ENCODE measurements at places on chromosomes 6 and 20. TPM values are rescaled to one million over a fixed set of nuclear protein-coding genes. Genes with fewer than 3 reads are reported as not detected.

POM121L2 gene
- not detected for total RNA-seq

MAS1 gene
- total RNA-seq, result not detected

TFAP2A gene
- 0.72 TPM for total RNA-seq

C4A gene
- total RNA-seq, result 0.83 TPM

CRIP3 gene
- not detected for total RNA-seq

NHLRC1 gene
- 0.83 TPM for total RNA-seq

DCDC2 gene
- total RNA-seq, result not detected

FNDC11 gene
- total RNA-seq, result 0.28 TPM

HLA-DQB1 gene
- total RNA-seq, result not detected

ISM1 gene
- total RNA-seq, result not detected

CD109 gene
- 5.0 TPM for total RNA-seq

VWA7 gene
- 0.28 TPM for total RNA-seq
